Esophagus squamous epithelium (tissue), 5 donors: ENCODE measurements at places on chromosomes 1 and 21. TPM values are rescaled to one million over a fixed set of nuclear protein-coding genes. Genes with fewer than 3 reads are reported as not detected.

DNA sequence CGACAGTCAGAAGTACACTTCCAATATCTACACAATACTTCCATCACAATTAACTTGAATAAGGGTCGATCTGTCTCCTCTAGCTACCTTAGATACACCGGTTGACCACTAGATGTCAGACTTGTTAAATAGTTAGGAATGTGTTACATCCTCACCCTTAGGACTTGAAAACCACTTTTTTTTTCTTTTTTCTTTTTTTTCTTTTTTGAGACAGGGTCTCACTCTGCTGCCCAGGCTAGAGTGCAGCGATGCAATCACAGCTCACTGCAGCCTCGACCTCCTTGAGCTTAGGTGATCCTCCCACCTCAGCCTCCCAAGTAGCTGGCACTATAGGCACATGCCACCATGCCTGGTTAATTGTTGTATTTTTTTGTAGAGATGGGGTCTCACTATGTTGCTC, 120.4 kb upstream of the GREM2 start:
- no peak for DNase-seq
- H3K27ac ChIP-seq, result no peak overlapping the region
- H3K27me3 ChIP-seq, result no peaks in the 10 kb centered on the region

- H3K27me3 ChIP-seq, result no peaks in the 10 kb centered on the region
- no peak for DNase-seq
- no peaks in the 10 kb centered on the region for H3K36me3 ChIP-seq
- H3K4me3 ChIP-seq, result no peak overlapping the region
- peak overlapping the region; percentile 74 for H3K27ac ChIP-seq
These were observed 47.8 kb downstream of the ITPKB start for GRCh38 chr1:226691247-226691646.

GRCh38 chr1:204777591-204777990, 92.1 kb upstream of the LRRN2 start:
- H3K4me3 ChIP-seq, result no peak overlapping the region
- no peaks in the 10 kb centered on the region for H3K27me3 ChIP-seq
- no peak for DNase-seq
- H3K27ac ChIP-seq, result no peak overlapping the region

GRCh38 chr1:18099026-18099425, 8.6 kb upstream of the IGSF21 start:
- H3K27me3 ChIP-seq, result peaks cover 91% of the 10 kb centered on the region
- H3K27ac ChIP-seq, result no peak overlapping the region
- H3K4me1 ChIP-seq, result no peaks in the 10 kb centered on the region
- H3K36me3 ChIP-seq, result no peaks in the 10 kb centered on the region

The SYCP1 gene
- not detected for total RNA-seq
